ENCODE measurements at places on chromosomes 5 and 9. TPM values are rescaled to one million over a fixed set of nuclear protein-coding genes. Genes with fewer than 3 reads are reported as not detected.

- H3K27me3 ChIP-seq, result peaks cover 4% of the 10 kb centered on the region
- no peak overlapping the region for H3K27ac ChIP-seq
- no peak overlapping the region for H3K4me3 ChIP-seq
Measured at GRCh38 chr5:144122081-144122480, 48.4 kb downstream of the YIPF5 start.

- H3K4me1 ChIP-seq, result peaks cover 66% of the 10 kb centered on the region
- H3K36me3 ChIP-seq, result peaks cover 45% of the 10 kb centered on the region
- peak overlapping the region; percentile 98 for H3K27ac ChIP-seq
- no peaks in the 10 kb centered on the region for H3K27me3 ChIP-seq
- H3K4me3 ChIP-seq, result peak overlapping the region; percentile 84
- peak; percentile 48 for DNase-seq
Measured at GRCh38 chr9:129885018-129885669, 49.9 kb downstream of the USP20 start.

DNA sequence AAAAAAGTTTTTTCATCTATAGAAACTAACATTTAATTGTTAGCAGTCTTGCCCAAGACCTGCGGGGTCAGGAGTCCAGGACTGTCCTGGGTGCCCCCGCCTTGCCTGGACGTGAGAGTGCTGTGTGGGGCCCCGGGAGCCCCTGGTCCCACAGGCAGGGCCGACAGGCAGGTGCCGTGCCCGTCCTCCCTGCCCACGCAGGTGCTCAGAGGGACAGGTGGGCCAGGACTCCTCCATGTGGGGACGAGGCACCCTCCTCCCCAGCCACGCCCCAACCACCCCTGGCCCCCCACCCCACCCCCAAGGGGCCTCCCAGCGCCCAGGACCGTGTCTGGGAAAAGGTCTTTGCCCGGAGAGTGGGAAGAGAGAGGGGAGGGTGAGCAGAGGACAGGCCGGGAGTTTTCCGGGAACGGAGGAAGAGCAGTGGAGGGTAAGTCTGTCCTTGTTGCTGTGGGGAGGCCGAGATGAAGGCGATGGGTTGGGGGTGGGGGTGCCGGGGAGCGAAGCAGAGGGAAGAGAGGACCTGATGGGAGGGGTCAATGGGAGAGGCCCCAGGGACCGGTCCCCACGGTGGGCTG is 2.7 kb upstream of the LCN12 start:
- H3K27ac ChIP-seq, result peak overlapping the region; percentile 83
- DNase-seq, result no peak

DNA sequence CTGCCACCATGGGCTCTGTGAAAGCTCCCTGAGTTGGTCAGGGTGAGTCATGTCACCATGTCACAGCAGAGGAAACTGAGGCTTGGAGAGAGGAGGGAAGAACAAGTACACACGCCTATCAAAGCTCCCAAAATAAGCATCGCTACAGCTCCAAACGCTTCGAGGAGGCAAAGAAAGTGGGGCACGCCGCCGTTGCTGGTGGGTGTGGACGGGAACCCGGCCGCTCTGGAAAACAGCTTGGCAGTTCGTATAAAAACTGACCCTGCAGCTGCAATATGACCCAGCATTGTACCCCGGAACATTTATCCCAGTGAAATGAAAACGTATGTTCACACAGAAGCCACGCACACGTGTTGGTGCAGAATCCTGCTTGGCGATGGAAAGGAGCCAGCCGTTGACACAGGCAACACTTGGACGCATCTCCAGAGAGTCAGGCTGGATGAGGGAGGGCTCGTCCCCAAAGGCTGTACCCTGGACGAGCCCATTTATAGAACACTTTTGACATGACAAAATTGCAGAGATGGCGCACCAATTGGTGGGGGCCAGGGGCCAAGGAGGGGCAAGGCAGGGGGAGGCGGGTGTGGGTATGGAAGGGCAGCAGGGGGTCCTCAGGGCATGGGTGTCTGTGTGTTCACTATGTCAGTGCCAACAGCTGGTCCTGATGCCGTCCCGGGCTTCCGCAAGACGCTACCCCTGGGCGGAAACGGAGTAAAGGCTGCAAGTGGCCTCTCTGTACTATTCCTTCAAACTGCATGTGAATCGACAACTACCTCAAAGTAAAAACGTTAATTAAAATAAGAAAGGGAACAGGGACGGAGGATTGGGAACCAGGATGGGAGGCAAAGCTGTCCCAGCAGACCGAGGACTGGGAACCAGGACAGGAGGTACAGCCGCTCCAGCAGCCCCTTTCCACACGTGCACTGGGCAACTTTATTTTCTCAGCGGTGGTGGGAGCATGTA is 173.0 kb downstream of the OLFM1 start:
- no peak overlapping the region for H3K4me3 ChIP-seq
- no peak for DNase-seq
- no peaks in the 10 kb centered on the region for H3K36me3 ChIP-seq
- H3K27me3 ChIP-seq, result no peaks in the 10 kb centered on the region

DNA sequence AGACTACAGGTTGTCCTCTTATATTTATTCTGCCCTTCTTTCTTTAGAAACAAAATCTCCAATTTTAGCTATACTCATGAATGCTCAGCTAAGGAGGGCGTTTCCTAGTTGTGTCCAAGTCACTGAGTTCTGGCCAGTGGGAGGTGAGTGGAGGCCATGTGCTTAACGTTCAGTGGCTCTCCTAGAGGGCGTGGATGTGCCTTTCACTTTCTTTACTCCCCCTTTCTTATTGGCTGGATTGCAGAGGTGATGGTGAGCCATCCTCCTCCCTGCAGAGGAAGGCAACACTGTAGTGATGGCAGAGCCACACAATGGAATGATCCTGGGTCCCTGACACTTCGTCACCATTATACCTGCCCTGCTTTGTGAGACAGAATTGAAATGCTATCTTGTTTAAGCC is 54.6 kb downstream of the ALG2 start:
- peaks cover 58% of the 10 kb centered on the region for H3K4me1 ChIP-seq
- H3K4me3 ChIP-seq, result no peak overlapping the region
- no peak for DNase-seq
- no peaks in the 10 kb centered on the region for H3K27me3 ChIP-seq

DNA sequence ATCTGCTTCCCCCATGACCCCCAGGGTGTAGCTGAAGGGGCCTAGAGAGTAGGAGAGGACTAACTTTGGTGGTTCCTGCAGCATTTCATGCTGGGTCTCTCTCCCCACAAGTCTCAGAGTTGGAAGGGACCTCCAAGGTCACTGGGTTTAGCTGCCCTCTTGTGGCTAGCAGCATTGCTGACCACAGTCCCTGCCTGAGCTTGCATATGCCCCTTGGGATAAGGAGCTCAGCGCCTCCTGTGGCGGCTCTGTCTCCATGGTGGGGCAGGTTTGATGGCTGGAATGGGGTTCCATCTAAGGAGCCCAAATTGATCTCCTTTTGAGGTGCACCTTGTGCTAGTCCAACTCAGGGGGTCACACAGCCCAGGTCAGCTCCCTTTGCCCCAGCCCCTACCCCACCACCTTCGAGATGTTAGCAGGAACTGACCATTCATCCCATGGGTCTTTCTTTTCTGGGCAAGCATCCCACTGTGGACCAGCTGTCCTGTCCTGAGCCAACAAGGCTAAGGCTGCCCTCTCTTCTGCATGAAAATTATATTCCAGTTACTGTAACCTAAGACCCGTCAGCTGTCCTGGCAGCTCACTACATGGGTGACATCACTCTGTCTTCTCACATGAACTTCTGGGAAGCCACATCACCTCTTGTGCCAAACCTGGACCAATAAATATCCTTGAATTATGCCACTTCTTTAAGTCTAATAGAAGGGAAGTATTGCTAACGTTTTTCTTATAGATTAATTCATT is 196.2 kb downstream of the HSPA4 start:
- no peak overlapping the region for H3K27ac ChIP-seq
- no peaks in the 10 kb centered on the region for H3K4me1 ChIP-seq
- no peaks in the 10 kb centered on the region for H3K27me3 ChIP-seq
- DNase-seq, result no peak
- no peaks in the 10 kb centered on the region for H3K36me3 ChIP-seq
- no peak overlapping the region for H3K4me3 ChIP-seq

TRIP13 gene
- total RNA-seq, result 3.5 TPM

CD14 gene
- total RNA-seq, result 1.2 TPM

AMACR gene
- 6.0 TPM for total RNA-seq

LIX1 gene
- not detected for total RNA-seq

PPP2CA gene
- total RNA-seq, result 103 TPM

Data from activated B cell treated with CpG ODN at 0.5 μM for 24 hours (primary cell).